Body of pancreas (tissue), 4 donors: ENCODE measurements at places on chromosomes 7 and 10. TPM values are rescaled to one million over a fixed set of nuclear protein-coding genes. Genes with fewer than 3 reads are reported as not detected.

DNA sequence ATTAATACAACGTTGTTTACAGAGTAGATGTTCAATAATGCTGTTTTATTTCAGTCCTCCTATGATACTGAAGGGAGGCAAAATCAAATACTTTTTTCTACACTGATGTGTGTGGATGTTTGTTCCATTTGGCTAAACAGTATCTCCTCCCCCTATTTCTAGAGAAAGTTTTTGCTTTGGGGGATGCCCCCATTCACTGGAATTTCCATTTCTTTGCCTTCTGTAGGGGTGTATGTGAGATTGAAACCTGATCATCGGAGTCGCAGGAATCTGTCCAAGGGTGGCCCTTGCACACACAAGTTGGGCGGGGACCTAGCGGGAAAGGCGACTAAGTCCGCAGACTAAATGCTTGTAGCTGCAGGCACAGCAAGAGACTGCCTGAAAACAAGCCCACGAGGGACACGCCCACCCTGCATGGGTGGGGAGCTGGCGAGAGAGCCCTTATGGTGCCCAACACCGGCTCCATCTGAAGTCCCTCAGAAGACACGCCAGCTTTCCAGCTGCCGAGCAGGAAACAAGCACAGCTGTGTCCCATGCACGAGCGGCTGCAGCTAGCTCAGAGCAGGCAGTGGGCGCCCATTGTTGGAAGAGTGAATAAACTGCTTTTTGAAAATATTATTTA is 58.0 kb downstream of the ESYT2 start:
- DNase-seq = no peak

- DNase-seq = peak; percentile 40
Observed at GRCh38 chr7:49791088-49791741, 17.8 kb downstream of the VWC2 start.

DNA sequence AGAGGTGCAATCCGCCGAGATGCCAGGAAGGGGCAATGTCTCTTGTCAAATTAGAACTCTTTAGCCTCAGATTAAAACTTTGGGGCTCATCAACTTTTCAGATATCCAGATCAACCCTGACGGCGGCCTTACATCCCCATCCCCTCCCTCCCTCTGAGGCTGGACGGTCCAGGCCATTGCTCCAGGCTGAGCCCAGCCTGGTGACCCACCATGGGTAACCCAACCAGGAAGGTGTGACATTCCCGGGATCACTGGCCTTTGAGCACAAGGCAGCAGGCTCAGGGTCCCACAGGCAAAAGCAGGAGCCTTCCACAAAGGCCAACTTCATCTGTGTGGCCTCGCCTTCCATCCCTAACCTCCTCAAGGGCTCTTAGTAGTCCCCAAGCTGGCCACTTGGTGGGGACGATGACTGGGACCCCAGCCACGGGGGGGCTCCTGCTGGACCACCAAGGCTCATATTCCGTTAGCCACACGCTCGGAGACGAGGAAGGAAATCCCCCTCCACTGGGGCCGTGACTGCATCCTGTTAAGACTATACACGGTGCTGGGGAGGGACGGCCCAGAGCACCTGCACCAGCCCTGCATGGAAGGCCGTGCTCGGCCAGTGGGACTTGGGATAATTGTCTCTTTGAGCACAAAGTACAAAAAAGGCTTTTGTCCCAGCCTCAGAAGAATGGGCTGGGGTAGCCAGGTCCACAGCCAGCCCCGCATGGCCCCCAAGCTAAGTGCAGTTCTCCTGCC is 62.8 kb downstream of the ZRANB1 start:
- peak; percentile 3 for DNase-seq

DNA sequence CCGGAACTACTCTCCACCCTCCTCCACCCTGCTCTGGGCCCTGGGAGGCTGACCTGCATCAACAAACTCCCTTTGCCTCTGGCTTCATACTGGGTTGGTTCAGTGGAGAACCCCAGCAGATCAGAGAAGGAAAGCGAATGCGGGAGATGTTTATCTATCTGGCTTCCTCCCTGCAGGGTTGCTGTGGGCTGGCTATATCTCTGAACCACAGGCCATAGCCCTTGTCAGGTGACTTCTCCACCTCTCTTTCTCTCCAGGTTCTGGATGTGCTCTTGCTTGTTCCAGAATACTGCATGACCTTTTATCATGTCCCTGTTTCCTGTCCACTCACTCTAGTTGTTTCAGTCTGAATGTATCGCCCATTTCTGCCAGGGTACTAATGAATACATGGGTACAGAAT is 51.7 kb upstream of the IFRD1 start:
- DNase-seq = no peak

TEX47 gene
- total RNA-seq = not detected
